H4 (cell line): ENCODE measurements at places on chromosomes 4 and X.

DNA sequence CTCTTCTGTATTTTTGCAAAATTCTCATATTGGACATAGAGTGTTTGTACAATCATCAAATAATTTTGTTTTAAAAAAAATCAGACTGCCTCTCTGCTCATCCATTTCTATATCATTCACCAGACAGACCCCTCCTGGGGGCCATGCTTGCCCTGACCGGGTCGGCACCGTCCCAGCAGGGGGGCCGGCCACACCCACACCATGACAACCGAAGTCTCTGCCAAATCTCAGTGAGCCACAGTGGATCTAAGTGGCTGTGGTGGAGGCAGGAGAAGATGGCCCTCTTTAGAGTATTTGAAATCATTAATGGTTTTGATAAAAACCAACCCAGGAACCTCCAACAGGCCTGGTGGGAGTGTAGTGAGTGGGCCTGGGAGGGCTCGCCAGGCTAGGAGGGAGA lies 66.9 kb upstream of the ADRA2C start:
- DNase-seq = no peak

GRCh38 chr4:184666670-184667069 lies 17.1 kb downstream of the PRIMPOL start:
- no peak for DNase-seq

DNA sequence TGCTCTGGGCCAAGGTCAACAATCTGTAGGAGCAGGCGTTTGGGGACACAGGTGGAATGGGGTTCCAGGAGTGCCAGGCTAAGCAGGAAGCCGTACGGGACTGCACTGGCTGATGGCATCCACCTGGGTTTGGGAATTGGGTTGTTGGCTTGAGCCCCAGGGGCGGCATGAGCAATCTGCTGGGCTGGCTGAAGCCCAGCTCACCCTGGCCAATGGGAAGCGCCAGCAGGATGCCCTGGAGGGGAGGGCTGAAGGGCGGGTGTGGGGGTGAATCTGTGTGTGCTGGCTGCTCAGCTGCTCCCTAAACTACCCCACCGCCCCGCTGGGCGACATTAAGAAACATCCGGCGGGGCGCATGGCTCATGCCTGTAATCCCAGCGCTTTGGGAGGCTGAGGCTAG lies 8.9 kb upstream of the RGS12 start:
- no peak for DNase-seq

GRCh38 chr4:74504212-74504611 lies 59.3 kb downstream of the AREG start:
- DNase-seq = no peak

- no peak for DNase-seq
Observed at GRCh38 chrX:23851544-23851943, 56.2 kb downstream of the APOO start.

DNA sequence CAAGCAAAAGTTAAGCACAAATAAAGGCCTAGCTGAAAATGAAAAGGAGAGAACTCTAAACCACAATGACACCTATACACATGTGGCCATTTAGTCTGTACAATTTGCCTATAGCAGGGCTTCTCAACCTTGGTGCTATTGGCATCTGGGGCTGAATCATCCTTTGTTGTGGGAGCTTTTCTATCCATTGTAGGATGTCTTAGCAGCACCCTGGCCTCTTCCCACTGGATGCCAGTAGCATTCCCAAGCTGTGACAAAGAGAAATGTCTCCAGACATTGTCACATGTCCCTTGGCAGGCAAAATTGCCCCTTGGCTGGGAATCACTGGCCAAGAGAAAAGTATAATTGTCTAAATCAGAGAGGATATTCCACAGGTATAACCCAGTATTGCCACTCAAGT lies 13.5 kb upstream of the PRPS2 start:
- DNase-seq = no peak

GRCh38 chr4:180967936-180968335 lies 1275.3 kb upstream of the TENM3 start:
- no peak for DNase-seq

GRCh38 chr4:22595684-22596083 lies 79.8 kb upstream of the ADGRA3 start:
- no peak for DNase-seq

GRCh38 chr4:140358281-140358680 lies 15.2 kb upstream of the SCOC start:
- DNase-seq = no peak

GRCh38 chrX:80173261-80173660 lies 158.7 kb downstream of the TBX22 start:
- DNase-seq = no peak

- DNase-seq = peak; percentile 28
Observed at GRCh38 chrX:69158166-69158980, 6.9 kb downstream of the PJA1 start.

DNA sequence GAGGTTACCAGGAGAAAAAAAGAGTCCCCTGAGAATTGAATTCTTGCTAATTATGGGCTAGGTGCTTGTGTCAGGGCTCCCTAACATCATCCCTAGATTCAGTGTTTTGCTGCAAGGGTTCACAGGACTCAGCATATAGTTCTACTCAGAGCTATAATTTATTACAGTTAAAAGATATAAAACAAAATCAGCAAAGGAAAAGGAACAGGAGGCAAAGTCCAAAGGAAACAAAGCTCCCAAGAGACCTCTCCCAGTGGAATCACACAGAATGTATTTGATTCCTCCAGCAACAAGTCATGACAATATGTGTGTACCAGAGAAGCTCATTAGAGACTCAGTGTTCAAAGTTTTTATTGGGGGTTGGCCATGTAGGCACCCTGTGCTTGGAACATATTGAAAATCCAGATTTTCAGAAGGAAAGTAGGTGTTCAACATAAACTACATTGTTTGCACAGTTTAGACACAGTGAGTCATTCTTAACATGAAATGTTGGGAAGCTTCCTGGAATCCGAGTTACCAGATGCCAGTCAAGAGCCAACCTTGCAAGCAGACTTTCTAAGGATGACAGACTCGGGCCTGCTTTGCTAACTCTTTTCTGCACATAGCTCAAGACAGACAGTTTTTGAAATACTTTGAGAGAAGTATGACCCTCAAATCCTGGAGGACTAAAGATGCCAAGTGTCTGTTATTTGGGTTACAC lies 311.3 kb upstream of the EMCN start:
- no peak for DNase-seq

DNA sequence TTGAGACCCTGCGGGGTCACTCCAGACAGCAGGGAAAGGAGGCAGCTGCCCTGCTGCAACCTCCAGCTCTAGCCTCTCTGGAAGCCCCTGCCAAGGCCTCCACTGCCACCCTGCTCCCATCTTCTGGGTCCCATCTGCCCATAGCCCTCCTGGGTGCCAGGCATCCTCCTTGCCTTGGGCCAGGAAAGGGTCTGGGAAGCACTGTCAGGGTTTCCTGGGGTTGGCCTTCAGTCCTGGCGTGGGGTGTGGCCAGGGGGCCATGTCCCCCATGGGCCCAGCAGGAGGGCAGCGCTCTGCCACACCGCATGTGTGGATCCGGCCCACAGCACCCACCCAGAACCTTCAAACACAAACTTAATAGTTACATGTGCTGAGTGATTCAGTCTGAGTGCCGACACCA lies 3.4 kb upstream of the CPLX1 start:
- no peak for DNase-seq

GRCh38 chrX:24005028-24005427 lies 22.0 kb downstream of the KLHL15 start:
- no peak for DNase-seq
